EH (cell line): ENCODE measurements at places on chromosomes 4 and X.

- no peak for DNase-seq
These were observed 94.2 kb downstream of the CBLL2 start for GRCh38 chrX:22366906-22367305.

GRCh38 chr4:146621-147020 lies 22.3 kb downstream of the ZNF718 start:
- no peak for DNase-seq

- no peak for DNase-seq
These were observed 46.7 kb downstream of the ARL9 start for GRCh38 chr4:56552273-56552672.

DNA sequence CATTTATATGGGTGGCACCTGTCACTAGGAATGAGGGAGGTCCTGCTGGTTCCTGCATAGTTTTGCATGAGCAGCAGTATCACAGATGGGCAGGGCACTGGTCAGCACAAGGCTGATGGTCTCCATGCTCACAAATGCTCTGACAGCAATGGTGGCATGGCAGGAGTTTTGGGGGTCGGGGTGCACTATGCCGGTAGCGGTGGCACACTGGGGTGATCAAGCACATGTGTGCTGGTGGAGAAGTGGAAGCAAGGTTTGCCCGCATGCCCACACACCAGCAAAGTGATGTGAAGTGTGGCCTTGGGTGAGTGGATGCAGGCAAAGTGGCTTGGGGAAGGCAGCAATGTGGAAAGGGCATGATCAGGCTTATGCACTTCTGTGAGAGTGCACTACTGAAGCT lies 60.5 kb upstream of the MAGEE1 start:
- no peak for DNase-seq

DNA sequence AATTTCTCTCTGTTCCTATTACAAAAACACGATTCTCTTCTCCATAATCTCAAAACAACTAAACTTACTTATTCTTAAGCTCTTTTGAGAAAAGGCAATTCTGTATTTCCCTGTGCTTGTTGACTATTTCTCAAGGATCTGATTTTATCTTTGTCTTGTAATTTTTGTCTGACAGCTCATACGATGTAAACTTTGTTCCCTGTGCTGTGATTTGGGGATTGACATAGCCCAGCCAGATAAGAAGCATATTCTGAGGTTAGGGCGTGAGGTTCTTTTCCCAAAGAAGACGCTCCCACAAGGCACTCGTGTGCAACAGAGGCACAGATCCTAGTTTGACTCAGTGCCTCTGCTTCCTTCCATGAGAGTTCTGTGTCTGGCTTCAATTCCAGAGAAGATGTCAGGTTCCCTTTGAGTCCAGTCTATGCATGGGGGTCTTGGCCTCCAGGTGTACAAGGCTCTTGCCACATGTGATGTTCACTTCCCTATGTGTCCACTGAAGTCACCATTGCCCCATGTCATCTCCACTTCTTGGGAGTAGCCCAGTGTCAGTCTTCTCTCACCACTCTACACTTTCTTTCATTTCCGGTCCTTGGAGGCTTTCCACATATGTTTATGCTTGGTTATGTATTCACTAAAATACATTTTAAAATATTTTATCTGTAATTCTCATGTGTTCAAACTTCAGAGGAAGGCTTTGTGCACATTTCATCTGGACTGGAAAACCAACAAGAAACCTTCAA lies 94.8 kb downstream of the MID1 start:
- peak; percentile 13 for DNase-seq

DNA sequence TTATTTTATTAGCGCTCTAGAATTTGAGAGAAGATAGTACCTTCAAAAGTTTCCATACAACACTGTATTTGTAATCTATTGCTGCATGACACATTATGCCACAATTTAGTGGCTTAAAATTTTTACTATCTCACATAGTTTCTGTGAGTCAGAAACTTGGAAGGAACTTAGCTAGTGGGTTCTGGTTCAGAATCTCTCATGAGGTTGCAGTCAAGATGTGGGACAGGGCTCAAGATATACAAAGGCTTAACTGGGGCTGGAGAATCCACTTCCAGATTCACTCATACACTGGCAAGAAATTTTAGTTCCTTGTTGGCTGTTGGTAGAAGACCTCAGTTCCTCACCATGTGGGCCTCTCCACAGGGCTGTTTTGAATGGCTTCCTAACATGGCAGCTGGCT lies 11.5 kb upstream of the C4orf54 start:
- peak; percentile 22 for DNase-seq

DNA sequence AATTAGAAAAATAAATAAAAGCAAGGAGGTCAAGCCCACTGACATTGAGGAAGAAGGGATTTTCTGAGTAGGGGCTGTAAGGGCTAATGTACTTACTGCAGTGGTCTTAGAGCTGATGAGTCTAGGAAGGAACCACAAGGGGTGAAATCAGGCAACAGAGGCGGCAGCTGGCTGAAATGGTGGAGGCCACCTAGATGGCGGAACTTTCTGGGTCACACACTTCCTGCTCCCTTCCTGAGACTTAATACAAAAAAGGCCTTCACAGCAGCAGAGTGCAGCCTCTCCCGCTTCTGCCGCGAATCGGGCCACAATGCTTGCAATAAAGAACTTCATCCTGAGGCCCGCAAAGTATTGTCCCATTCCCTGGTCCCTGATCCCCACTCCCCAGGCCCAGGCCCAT lies 15.4 kb downstream of the SNX12 start:
- DNase-seq: no peak

- no peak for DNase-seq
These were observed 4.9 kb downstream of the CPEB2 start for GRCh38 chr4:15007201-15007600.

GRCh38 chr4:187158003-187158402 lies 434.3 kb upstream of the FAT1 start:
- DNase-seq: no peak

DNA sequence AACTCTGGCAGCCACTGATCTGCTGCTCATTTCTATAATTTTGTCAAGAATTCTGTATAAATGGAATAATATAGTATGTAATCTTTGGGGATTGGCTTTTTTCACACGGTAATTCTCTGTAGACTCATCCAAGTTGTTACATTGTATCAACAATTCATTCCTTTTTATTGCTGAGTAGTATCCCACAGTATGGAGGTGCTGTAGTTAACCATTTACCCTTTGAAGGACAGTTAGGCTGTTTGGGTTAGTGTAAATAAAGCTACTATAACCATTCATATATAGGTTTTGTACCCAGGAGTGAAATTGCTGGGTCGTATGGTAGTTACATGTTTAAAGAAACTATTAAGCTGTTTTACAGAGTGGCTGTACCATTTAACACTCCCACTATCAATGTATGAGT lies 157.0 kb upstream of the NDP start:
- DNase-seq: no peak

DNA sequence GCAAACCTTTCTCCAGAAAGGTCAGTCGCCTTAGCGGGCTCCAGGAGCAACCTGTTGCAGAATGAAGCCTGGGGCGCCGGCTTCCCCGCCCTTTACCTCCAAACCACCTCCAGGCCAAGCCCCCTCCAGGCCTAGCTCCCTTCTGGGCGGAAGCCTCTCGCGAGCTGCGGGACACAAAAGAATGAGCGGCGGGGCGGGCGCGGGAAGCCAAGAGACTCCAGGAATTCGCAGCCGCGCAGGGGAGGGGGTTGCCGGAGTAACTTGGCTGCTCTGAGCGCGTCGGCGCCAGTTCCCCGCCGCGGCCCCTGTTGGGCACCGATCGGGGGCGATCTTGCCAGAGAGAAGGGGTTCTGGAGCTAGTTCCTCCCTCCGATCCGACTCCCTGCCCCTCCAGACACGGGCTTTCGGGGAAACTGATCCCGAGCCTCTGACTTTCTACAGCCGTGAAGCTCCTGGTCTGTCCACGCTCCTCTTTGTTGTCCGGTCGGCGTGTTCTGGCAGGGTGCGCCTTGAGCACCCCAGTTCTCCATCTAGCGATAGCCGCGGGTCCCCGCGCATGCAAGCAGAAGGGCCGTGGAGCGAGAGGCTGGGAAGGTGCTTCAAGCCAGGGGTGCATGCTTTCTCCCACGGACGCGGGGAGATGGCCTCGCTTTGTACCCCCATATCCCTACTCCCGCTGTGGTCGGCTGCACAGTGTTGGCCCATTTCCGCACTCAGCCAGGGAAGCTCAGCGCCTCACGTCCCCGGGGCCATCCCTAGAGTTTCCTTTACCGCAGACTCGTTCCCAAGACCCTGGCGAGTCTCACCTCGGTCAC lies 1.2 kb downstream of the PROM1 start:
- DNase-seq: no peak

DNA sequence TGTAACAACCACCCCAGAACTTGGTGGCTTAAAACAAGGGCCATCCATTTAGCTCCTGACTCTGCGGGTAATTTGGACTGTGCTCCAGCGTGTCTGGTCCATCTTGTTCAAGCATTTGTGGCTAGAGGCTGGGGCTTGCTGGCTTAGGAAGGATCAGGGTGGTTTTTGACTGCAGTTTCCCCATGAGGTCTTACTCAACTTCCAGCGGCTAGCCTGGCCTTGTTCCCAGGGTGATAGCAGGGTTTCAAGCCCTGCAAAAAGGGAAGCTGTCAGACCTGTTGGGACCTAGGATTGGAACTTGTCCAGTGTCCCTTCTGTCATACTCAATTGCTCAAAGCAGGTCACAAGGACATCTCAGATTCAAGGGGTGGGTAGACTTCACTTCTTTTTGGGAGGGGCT lies 205.9 kb downstream of the STIM2 start:
- DNase-seq: no peak

- peak; percentile 58 for DNase-seq
These were observed 25.6 kb upstream of the CORIN start for GRCh38 chr4:47863486-47863885.

GRCh38 chrX:99722094-99722493 lies 688.0 kb downstream of the PCDH19 start:
- no peak for DNase-seq

- DNase-seq: no peak
These were observed 52.1 kb upstream of the LHFPL1 start for GRCh38 chrX:112731793-112732192.

GRCh38 chrX:42176789-42177188 lies 253.4 kb upstream of the CASK start:
- DNase-seq: no peak

GRCh38 chr4:80138551-80139538 lies 58.5 kb upstream of the PRDM8 start:
- DNase-seq: peak; percentile 67

DNA sequence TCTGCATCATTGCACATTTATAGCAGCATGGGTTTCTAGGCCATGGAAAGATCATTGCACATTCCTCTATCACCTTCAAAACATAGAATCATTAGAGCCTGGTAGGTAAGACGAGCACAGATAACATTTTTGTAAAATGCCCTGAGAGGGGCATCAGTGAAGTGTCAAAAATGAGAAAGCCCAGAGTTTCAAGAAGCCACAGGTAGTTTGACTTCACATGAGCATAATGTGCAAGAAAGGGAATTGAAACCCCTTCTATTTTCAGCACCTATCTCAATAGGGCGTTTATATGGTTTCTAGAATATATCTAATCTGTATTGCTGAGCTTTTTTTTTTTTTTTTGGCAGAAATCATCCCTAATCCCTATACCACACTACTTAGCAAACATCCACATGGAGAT lies 2441.7 kb downstream of the ARAP2 start:
- DNase-seq: no peak

DNA sequence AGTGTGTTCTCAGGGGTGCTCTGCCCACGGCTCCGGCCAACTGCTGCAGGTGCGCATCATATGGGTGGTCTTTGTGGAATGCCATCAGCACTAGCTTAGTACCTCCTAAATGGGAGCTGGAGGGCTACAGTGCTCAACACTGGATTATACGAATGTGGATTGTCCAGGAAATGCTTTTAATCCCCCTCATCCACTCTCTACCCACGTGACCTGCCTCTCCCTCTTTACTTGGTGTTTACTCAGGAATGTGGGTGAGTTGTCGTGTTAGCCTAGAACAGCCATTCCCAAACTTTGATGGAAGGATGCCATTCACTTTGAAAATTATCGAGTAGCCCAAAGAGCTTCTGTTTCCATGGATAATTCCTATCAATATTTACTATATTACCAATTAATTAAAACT lies 150.8 kb downstream of the PTTG2 start:
- DNase-seq: peak; percentile 18

- no peak for DNase-seq
These were observed 7.0 kb downstream of the MXD4 start for GRCh38 chr4:2254665-2255500.

- DNase-seq: no peak
These were observed 62.3 kb downstream of the RTL9 start for GRCh38 chrX:110420771-110421499.

DNA sequence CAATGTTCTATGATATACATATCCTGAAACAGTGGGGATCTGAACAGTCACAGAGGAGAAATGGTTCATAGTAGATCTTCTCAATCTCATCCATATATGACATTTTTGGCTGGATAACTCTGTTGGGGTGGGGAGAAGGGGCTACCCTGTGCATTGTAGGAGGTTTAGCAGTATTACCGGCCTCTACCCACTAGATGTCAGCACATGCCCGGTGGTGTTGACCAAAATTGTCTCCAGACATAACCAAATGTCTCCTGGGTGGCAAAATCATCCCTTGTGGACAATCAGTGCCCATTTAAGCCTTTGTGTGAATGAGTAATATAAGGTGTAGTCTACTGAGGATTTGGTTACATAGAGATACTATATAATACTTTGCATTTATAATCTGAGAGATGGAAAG lies 89.9 kb downstream of the PLS3 start:
- DNase-seq: peak; percentile 54

- peak; percentile 30 for DNase-seq
These were observed 645 bp downstream of the AMMECR1 start for GRCh38 chrX:110317061-110317819.

GRCh38 chr4:146340798-146341197 lies 126.5 kb downstream of the REELD1 start:
- DNase-seq: peak; percentile 47

DNA sequence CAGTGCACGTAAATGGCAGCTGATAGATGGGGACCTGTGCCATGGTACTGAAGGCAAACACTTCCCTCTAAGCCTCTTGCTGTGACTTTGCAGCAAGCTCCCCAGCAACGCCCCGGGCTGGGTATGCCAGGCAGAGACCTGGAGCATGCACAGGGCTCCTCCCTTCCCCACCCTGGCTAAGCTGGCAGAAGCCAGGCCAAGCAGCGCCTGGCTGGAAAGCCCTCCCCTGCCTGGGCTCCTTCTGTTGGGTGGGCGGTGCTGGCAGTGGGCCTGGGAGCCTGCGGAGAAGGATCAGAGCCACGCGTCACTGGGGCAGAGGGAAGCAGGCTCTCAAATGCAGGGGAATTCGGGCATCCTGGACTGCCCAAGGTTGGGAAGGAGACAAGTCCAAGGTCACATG lies 3.6 kb downstream of the ATP2B3 start:
- DNase-seq: no peak

GRCh38 chr4:101177154-101177553 lies 170.2 kb downstream of the PPP3CA start:
- DNase-seq: no peak
